ENCODE measurements at places on chromosomes 2 and 18.

- DNase-seq, result no peak
Measured at GRCh38 chr18:56333839-56334238, 304.6 kb downstream of the TXNL1 start.

GRCh38 chr2:49154140-49154539, at the start of gene FSHR:
TSS of gene FSHR (minus strand) at chr2:49154515. CDS start at chr2:49154417, 98 bp downstream.
- no peak for DNase-seq

DNA sequence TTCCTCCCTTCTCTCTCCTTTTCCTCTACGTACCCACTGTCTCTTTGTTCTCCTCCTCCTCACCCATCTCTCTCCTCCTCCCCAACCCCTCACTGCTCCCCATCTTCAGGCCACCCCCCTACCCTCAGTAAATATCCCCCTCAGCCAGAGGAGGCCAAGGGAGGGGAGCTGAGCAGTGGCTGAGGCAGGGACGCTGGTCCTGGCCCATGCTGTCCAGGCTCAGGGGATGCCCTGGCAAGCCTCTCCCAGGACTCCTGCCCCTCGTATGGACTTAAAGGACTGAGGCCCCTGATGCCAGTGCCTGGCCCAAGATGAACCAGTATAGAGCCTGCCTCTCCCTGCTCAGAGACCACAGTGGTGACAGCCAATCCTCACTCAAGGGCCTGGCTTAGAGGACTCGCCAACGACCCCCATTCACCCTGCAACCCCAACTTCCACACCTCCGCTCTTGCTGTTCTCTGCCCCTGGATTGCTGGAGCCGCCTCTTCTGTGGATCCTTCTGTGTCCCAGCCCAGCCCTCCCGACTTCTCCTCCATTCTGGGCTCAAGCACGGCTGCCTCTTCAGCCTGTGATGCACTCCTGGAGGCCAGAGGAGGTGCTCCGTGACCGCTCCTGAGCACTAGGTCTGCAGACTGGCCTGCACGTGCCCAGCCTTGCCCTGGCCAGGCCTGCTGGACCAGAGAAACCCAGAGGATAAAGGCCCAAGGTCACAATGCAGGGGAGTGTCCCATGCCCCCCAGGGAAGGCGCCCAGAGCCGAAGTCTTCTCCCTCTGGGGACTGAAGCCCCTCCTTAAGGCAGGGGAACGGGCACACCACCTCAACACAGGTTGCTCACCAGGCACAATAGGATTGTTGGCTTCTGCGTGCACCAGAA, 9.5 kb upstream of the DUSP2 start:
- DNase-seq, result no peak

GRCh38 chr2:11726384-11726783, 20.0 kb upstream of the LPIN1 start:
- no peak for DNase-seq

GRCh38 chr2:12007282-12007681, 260.9 kb downstream of the LPIN1 start:
- no peak for DNase-seq

DNA sequence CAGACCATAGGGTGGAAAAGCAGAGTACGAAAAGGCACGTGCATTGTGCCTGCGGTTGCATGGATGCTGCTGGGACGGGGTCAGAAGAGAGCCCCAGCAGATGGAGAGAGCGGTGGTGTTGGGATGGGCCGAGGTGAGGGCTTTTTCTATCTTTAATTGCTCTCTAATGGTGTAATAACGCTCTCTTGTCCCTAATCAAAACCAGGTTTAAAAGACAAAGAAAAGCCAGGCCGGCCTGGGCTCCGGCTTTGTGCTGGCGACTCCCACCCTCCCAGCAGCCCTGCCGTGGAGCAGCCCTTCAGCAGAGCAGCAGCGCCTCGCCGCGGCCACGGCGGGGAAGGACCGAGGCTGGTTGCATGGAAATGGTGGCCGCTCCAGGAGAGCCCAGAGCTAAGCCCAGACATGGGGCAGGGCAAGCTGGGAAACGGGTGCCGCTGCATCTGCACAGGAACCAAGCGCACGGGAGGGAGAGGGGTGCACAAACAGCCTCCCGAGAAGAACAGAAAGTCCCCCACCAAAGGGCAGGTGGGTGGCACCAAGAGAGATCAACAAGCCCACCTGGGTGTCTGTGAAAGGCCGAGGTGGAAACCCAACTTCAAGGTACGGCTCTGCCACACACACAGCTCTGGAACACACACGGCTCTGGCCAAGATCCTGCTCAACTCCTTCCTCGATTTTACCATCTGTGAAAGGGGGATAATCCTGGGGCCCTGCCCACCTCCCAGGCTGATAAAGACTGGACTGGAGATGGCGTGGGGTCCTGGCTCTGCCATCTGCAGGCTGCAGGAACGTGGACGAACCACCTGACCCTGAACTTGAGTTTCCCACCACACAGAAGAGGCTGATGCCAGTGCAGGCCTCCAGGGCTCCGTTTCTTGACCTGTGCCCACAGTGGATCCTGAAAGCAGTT, 15.0 kb downstream of the HS1BP3 start:
- peak; percentile 92 for DNase-seq

Measured in neural progenitor cell (in vitro differentiated cells).